Caco-2 (cell line): ENCODE measurements at places on chromosomes 2 and 18. TPM values are rescaled to one million over a fixed set of nuclear protein-coding genes. Genes with fewer than 3 reads are reported as not detected.
A peak's percentile ranks its signal among the peaks of the same experiment; 100 is the strongest.

GRCh38 chr2:159904127-159904958 lies 106.3 kb upstream of the CD302 start:
- peak within 1 kb of the TSS; percentile 70 for H3K27ac ChIP-seq
- peak within 1 kb of the TSS; percentile 90 for H3K4me3 ChIP-seq
- peak; percentile 90 for DNase-seq
- no peaks in the 10 kb centered on the region for H3K27me3 ChIP-seq

DNA sequence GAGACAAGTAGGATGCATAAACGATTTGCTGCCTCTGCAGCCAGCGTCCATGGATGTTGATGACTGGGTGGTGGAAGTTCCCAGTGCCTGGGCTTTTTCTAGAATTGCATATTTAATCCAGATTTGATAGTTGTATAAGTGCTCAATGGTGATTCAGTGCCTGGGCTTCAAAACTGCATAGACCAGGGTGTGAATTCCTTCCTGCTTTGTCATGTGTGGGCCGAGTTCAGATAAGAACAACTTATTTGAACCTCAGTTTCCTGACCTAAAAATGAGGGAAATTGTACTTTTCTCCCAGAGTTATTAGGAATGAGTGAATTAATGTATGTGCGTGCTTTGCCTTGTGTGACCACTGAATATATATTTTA lies 154.6 kb downstream of the WDSUB1 start:
- no peaks in the 10 kb centered on the region for H3K27me3 ChIP-seq
- H3K4me1 ChIP-seq, result peaks cover 3% of the 10 kb centered on the region; the same call in 1 of the 2 replicates
- H3K4me3 ChIP-seq, result no peak overlapping the region

Gene RASGRP3
- 9.2 and 12.2 TPM in 2 replicates for total RNA-seq

Gene METTL5
- total RNA-seq, result 75.1 and 82.4 TPM in 2 replicates

GRCh38 chr2:38620282-38620977 lies 17.7 kb upstream of the HNRNPLL start:
- no peaks in the 10 kb centered on the region for H3K36me3 ChIP-seq
- DNase-seq, result no peak
- H3K4me1 ChIP-seq, result 0 out of 2 replicates have a peak, but pooled peaks cover 5% of the 10 kb centered on the region
- no peaks in the 10 kb centered on the region for H3K27me3 ChIP-seq
- no peak overlapping the region for H3K27ac ChIP-seq

DNA sequence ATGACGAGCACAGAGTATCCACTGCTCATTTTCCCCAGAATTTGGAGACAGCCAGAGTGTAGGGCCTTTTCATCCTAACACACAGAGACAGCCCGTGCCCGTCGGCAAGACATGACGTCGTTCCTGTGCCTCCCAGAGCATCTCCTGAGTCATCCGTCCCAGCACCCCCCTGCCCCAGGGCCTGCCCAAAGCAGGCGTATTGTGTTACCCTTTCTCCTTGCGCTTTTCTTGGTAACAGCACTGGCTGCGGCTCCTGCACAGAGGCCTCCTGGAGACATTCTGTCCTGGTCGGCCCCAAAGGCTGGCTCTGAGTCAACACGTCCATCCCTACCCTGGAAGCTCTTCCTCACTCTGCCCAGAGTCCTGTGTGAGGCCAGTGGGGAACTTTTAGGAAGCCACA lies 217.1 kb downstream of the KLHL29 start:
- no peak overlapping the region for H3K27ac ChIP-seq
- H3K36me3 ChIP-seq, result no peaks in the 10 kb centered on the region
- DNase-seq, result no peak
- no peaks in the 10 kb centered on the region for H3K27me3 ChIP-seq
- no peak overlapping the region for H3K4me3 ChIP-seq

- no peak for DNase-seq
- H3K27ac ChIP-seq, result no peak overlapping the region
- no peaks in the 10 kb centered on the region for H3K27me3 ChIP-seq
- no peaks in the 10 kb centered on the region for H3K36me3 ChIP-seq
- no peak overlapping the region for H3K4me3 ChIP-seq
Measured at GRCh38 chr2:217099561-217099960, 239.7 kb upstream of the TNP1 start.

DNA sequence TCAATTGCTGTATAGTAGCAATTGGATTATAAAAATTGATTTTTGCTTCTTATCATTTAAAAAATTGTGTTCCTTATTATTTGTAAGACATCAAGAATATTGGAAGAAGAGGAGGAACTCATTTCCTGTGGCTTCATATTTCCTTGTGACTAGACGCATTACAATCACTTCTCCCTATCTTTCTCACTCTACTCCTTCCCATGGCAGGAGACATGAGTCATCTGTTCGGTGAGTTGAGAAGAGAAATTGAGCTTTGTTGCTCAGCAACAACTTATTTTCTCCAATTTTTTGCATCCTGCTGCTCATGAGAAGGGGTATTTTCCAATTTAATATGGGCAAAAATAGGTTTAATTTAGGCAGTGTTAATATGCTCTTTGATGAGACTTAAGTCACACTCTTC lies 1783.9 kb downstream of the SUCLG1 start:
- DNase-seq, result no peak
- no peaks in the 10 kb centered on the region for H3K27me3 ChIP-seq
- H3K4me3 ChIP-seq, result no peak overlapping the region
- no peak overlapping the region for H3K27ac ChIP-seq
- no peaks in the 10 kb centered on the region for H3K36me3 ChIP-seq

Gene TNFAIP6
- not detected in 2 replicates for total RNA-seq

DNA sequence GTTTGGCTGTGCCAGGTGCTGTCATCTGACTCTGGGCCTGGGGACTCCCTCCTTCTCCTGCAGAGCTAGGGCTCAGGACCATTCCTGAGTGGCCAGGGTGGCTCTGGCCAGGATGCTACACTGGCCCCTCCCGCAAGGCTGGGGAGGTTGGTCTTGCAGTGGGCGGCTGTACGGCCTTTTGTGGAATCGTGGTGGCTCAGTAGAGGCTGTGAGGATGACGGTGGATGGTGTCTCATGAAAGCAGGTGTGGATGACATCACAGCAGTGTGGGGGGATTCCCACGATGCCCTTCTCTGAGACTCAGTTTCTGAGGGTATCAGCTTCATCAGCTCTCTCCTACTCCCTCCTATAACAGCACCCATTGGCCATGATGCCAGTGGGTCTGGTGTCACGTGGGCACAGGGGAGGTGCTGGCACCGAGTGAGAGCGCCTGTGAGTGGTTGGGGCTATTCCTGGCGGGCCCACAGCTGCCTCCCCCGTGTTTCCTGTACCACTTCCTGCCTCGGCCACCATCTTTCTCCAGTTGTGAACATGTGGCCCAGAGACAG lies 144.2 kb upstream of the HDAC4 start:
- DNase-seq, result no peak
- H3K27ac ChIP-seq, result no peak overlapping the region
- H3K4me3 ChIP-seq, result no peak overlapping the region
- H3K4me1 ChIP-seq, result no peaks in the 10 kb centered on the region
- no peaks in the 10 kb centered on the region for H3K27me3 ChIP-seq

- H3K27ac ChIP-seq, result no peak overlapping the region
- no peak overlapping the region for H3K4me3 ChIP-seq
- H3K27me3 ChIP-seq, result no peaks in the 10 kb centered on the region
- DNase-seq, result peak; percentile 66
- no peaks in the 10 kb centered on the region for H3K4me1 ChIP-seq
Measured at GRCh38 chr2:23824777-23825212, 102.1 kb downstream of the ATAD2B start.

DNA sequence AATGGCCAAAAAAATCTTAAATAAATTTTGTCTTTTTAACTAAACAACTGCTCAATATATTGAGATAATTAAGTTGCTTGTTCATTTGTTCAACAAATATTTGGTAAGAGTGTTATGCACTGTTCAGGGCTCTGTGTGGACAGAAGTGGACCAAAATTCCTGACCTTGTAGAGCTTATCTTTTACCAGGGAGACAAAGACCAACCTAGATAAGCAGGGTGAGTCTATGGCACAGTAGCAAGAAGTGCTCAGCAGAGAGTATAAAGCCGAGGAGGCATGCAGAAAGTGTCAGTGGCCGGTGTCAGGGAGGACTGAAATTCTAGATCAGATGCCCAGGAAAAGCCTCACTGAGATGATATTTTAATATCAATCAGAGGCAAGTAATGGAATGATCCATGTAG lies 2.6 kb downstream of the RAB27B start:
- H3K27me3 ChIP-seq, result no peaks in the 10 kb centered on the region
- H3K4me1 ChIP-seq, result no peaks in the 10 kb centered on the region; the same call in 1 of the 2 replicates
- no peak overlapping the region for H3K27ac ChIP-seq

DNA sequence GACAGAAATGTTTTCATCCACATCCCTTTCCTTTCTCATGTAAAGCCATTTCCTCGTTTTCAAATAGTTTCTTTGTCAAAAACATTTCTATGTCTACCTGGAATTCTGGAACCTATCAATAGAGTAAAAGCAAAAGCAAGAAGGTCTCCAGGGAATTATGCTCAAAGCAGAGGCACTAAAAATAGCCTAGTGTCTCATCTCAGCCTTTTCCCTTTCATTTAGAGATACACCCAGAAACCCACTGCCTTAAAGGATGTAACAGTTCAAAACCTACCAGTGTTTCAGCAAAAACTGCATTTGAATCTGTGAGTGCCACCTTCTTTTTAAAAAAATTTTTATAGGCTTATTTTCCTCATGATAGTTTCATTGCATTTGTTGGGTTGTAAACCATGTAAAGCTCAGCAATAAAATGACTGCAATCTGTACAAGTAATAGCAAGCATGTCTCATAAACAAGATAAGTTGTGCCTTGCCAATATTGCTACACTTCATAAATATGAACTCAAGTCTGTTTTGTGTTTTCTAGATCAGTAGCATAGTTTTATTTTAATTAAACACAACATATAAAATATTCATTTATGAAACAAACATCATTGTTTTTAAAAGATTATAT lies 927.3 kb upstream of the ACVR2A start:
- no peaks in the 10 kb centered on the region for H3K4me1 ChIP-seq
- no peak overlapping the region for H3K4me3 ChIP-seq
- H3K27me3 ChIP-seq, result no peaks in the 10 kb centered on the region
- no peak overlapping the region for H3K27ac ChIP-seq
- DNase-seq, result no peak
- H3K36me3 ChIP-seq, result no peaks in the 10 kb centered on the region

Gene NT5C1B
- not detected in 2 replicates for total RNA-seq

Gene GAREM1
- total RNA-seq, result 0.50 and 0.51 TPM in 2 replicates

DNA sequence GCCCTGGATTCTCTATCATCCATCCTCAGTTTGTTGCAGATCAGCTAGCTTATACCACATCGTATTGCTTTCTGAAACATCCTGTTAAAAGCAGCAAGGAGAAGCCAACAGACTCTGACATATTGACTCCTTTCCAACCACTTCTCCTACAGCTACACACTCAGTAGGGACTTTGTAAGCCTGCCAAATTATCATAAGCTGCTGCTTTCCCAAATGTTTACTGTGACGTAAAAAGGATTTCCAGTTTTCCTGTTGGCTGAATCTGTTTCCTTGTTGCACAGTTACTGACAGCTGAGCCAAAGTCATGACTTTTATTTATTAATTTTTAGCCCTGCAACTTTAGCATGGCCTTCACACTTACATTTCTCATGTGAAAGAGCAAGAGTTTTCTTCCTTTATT lies 294.3 kb downstream of the KCNJ3 start:
- no peaks in the 10 kb centered on the region for H3K4me1 ChIP-seq
- no peaks in the 10 kb centered on the region for H3K36me3 ChIP-seq
- no peaks in the 10 kb centered on the region for H3K27me3 ChIP-seq
- no peak for DNase-seq
- H3K27ac ChIP-seq, result no peak overlapping the region
- H3K4me3 ChIP-seq, result no peak overlapping the region

- no peak overlapping the region for H3K27ac ChIP-seq
- H3K4me1 ChIP-seq, result no peaks in the 10 kb centered on the region
- H3K36me3 ChIP-seq, result no peaks in the 10 kb centered on the region
- no peak overlapping the region for H3K4me3 ChIP-seq
Measured at GRCh38 chr2:229431327-229431954, 160.4 kb upstream of the PID1 start.

GRCh38 chr2:2039826-2040225 lies 291.2 kb downstream of the MYT1L start:
- no peak overlapping the region for H3K4me3 ChIP-seq
- no peak for DNase-seq
- no peak overlapping the region for H3K27ac ChIP-seq
- H3K36me3 ChIP-seq, result no peaks in the 10 kb centered on the region; the same call in 1 of the 2 replicates

- H3K4me1 ChIP-seq, result peaks cover 6% of the 10 kb centered on the region; the same call in 1 of the 2 replicates
- H3K27me3 ChIP-seq, result no peaks in the 10 kb centered on the region
- no peaks in the 10 kb centered on the region; the same call in 1 of the 2 replicates for H3K36me3 ChIP-seq
- no peak for DNase-seq
- no peak overlapping the region for H3K4me3 ChIP-seq
Measured at GRCh38 chr2:135949451-135950234, 35.8 kb downstream of the DARS1 start.

Gene TRIM43
- total RNA-seq, result not detected in 2 replicates

GRCh38 chr2:179991344-179991743 lies 15.8 kb downstream of the CWC22 start:
- no peak overlapping the region for H3K4me3 ChIP-seq
- peaks cover 1% of the 10 kb centered on the region for H3K36me3 ChIP-seq
- H3K27me3 ChIP-seq, result no peaks in the 10 kb centered on the region
- DNase-seq, result peak; percentile 24

- no peaks in the 10 kb centered on the region for H3K36me3 ChIP-seq
- no peak overlapping the region for H3K27ac ChIP-seq
- H3K27me3 ChIP-seq, result no peaks in the 10 kb centered on the region
- DNase-seq, result no peak
- no peak overlapping the region for H3K4me3 ChIP-seq
Measured at GRCh38 chr2:156427074-156427473, 9.1 kb upstream of the GPD2 start.

GRCh38 chr2:88199912-88200682 lies 30.0 kb downstream of the THNSL2 start:
- H3K27ac ChIP-seq, result no peak overlapping the region
- H3K4me1 ChIP-seq, result no peaks in the 10 kb centered on the region
- DNase-seq, result no peak
- H3K36me3 ChIP-seq, result no peaks in the 10 kb centered on the region
- H3K27me3 ChIP-seq, result no peaks in the 10 kb centered on the region; the same call in 1 of the 2 replicates

DNA sequence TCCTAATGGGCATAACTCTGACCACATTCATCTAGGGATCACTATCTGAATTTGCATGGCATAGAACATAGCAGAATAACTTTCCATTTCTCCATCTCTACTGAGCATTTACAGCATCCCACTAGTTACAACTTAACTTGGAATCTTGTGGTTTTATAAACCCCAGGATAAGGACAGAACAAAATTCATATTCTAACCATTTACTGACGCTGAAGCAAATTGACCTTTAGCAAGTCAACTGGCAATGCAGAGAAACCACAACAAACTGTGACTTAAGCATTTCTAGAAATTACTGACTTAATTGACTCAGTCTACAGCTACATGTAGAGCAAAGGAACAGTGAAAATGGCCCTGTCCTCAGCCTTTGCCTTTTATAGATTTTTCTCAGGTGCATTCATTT lies 61.2 kb downstream of the DCC start:
- no peak overlapping the region for H3K27ac ChIP-seq
- H3K4me1 ChIP-seq, result no peaks in the 10 kb centered on the region
- H3K4me3 ChIP-seq, result no peak overlapping the region
- DNase-seq, result no peak

DNA sequence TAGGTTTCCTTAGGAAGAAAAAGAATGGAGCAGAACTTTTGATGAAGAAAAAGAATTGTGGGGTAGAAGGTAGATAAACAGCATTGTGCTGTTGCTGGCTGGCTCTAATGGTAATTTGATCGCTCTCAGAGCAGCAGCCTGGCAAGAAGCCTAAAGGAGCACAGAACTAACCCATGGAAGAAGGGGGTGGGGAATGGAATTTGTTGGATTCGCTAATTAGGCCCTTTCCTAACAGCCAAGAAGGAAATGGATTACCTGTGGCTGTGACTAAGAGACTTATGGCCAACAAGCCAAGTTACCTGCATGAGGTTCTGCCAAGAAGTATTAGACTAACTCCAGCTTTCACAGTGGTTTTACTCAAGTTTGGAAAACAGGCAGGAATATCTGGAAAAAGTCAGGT lies 210.6 kb downstream of the IKZF2 start:
- DNase-seq, result no peak
- no peaks in the 10 kb centered on the region for H3K36me3 ChIP-seq
- H3K4me1 ChIP-seq, result peaks cover 10% of the 10 kb centered on the region
- peak overlapping the region; percentile 59 for H3K27ac ChIP-seq
- H3K4me3 ChIP-seq, result no peak overlapping the region

Gene AQP12B
- total RNA-seq, result not detected in 2 replicates

Gene KIAA2012
- total RNA-seq, result 0.27 and 0.37 TPM in 2 replicates

Gene PRKCE
- total RNA-seq, result 3.6 and 4.4 TPM in 2 replicates
